Stimulated activated memory B cell treated with anti-CD40 and anti-IgM and Interleukin-4, amounts not matched to agents 10 μg/mL and 1 μg/mL and 100 μg/mL, for 72 hours (primary cell): ENCODE measurements at places on chromosomes 12 and 14.

DNA sequence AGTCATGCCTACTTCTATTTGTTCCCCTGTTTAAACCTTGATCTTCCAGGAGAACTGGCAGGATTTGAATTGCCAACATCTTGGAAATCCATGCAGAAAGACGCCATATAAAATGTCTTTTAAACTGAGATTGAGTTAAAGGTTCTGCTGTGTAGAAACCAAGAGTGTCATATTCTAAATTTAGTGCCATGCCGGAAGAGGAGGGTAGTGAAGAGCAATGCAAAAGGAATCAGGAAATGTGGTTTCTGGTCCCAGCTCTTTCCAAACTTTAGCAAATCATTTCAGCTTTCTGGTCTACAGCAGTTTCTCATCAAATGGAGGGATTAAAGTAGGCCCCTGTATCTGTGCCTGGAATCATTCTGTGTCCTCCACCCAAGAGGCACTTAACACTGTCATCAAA lies 85.7 kb downstream of the BTG1 start:
- no peaks in the 10 kb centered on the region for H3K27me3 ChIP-seq
- H3K4me1 ChIP-seq = peaks cover 47% of the 10 kb centered on the region
- H3K27ac ChIP-seq = no peak overlapping the region
- H3K4me3 ChIP-seq = no peak overlapping the region

DNA sequence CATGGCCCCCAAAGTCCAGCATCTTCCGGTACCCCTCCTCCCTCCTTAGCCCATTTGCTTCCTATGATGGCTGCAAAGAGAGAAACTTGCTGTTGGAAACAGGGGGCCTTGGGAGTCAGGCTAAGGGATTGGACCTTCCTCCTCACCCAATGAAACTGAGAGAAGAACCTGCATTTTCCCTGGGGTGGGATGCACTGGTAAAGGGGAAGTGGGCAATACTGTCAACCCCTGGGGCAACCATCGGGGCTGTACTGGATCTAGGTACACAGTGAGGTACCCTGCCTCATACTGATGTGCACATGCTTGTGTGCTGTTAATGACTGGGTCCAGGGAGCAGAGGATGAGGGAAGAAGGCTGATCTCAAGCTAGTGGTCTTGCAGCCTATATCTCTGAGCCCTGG lies 11.0 kb upstream of the JPH4 start:
- peaks cover 12% of the 10 kb centered on the region for H3K4me1 ChIP-seq
- no peak for ATAC-seq
- H3K36me3 ChIP-seq = no peaks in the 10 kb centered on the region
- no peak overlapping the region for H3K4me3 ChIP-seq
- H3K27me3 ChIP-seq = peaks cover 35% of the 10 kb centered on the region

- peaks cover 40% of the 10 kb centered on the region for H3K27me3 ChIP-seq
- ATAC-seq = no peak
- no peak overlapping the region for H3K4me3 ChIP-seq
- no peak overlapping the region for H3K27ac ChIP-seq
Measured at GRCh38 chr12:111066744-111067437, 146.5 kb upstream of the MYL2 start.

DNA sequence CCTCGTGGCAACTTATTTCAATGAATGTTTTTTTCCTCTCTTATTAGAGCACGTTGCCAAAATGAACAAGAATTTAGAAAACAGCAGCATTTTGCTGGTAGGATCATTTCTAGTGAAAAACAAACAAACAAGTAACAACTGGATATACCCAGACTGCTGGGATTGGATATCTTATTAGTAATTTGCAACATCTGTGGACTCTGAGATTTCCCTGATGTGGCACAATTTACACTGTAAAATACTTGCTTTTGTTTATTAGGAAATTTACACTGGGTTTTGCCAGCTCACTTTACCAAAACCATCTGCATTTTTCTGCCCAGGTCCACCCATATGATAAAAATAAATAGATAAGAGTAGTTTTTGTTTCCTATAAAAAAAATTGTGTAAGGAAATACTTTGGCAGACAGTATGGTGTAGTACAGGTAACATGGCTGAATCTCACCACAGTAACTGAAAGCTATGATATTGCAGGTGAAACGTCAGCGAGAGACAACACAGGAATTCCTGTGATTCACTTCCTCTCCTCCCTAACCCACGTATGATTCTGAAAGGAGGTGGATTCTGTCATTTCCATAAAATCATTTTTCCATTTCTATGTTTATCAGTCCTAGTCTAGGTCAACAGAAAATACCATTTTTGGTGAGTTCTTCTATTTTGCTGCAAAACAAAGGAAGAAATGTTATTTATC lies 176.2 kb upstream of the NOVA1 start:
- ATAC-seq = no peak
- H3K27me3 ChIP-seq = no peaks in the 10 kb centered on the region
- H3K4me3 ChIP-seq = no peak overlapping the region
- H3K27ac ChIP-seq = no peak overlapping the region

DNA sequence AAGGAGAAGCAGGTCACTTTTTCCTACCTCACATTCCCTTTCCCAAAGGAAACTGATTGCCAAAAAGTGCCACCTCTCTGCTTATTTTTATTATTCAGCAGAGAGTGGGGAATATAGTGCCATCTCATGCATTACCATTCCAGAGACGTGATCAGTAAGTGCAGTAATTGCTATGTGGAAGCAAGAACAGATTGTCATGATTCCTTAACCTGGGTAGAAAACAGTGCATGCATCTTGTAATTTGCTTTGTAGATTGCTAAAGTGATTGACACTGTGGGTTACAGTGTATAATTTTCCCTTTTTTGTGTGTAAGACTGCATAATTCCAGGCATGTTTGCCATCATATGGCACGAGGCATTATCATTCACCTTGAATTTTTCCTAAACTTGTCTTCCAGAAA lies 332.5 kb downstream of the DIO2 start:
- H3K27ac ChIP-seq = no peak overlapping the region
- H3K4me3 ChIP-seq = no peak overlapping the region
- no peak for ATAC-seq
- no peaks in the 10 kb centered on the region for H3K27me3 ChIP-seq

DNA sequence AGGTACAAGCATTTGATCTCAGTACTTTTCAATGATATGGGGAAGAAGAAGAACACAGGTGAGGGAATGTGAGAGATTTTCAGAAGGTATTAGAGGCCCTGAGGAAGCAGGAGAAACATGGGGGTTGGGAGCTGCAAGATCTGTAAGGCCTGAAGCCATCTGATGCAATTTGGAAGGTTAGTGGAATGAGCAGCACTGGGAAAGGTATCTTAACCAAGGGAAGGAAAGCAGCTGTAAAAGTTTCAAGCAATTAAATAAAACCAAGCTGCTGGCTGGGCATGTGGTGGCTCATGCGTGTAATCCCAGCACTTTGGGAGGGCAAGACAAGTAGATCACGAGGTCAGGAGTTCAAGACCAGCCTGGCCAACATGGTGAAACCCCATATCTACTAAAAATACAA lies 104.4 kb upstream of the PARP11 start:
- H3K27me3 ChIP-seq = peaks cover 9% of the 10 kb centered on the region
- no peak overlapping the region for H3K4me3 ChIP-seq
- peaks cover 6% of the 10 kb centered on the region for H3K36me3 ChIP-seq
- H3K27ac ChIP-seq = no peak overlapping the region

GRCh38 chr12:62813031-62813829 lies 121.7 kb downstream of the PPM1H start:
- H3K36me3 ChIP-seq = no peaks in the 10 kb centered on the region
- peaks cover 11% of the 10 kb centered on the region for H3K27me3 ChIP-seq
- peak overlapping the region; percentile 38 for H3K4me3 ChIP-seq
- ATAC-seq = no peak

- ATAC-seq = no peak
- no peaks in the 10 kb centered on the region for H3K4me1 ChIP-seq
- no peak overlapping the region for H3K27ac ChIP-seq
- no peaks in the 10 kb centered on the region for H3K36me3 ChIP-seq
Measured at GRCh38 chr14:85254711-85255110, 275.2 kb upstream of the FLRT2 start.

DNA sequence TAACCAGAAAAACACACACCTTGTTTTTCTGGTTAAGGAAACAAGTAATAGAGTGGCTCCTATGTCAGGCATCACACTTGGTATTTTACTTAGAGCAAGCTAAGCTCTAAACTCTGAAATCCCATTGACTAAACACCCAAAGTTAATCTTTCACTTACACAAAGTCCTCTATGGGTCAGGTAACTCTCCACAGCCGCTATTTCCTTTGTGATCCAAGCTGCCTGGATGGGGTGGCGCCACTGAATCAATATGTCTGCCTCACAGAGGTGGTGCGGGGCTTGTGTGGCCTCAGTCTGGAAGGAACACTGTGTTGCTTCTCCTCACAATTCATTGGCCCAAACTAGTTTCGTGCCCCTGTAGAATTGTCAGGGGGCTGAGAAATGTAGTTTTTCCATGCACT lies 160.0 kb upstream of the E2F7 start:
- no peak overlapping the region for H3K27ac ChIP-seq
- H3K36me3 ChIP-seq = no peaks in the 10 kb centered on the region
- no peaks in the 10 kb centered on the region for H3K27me3 ChIP-seq
- no peaks in the 10 kb centered on the region for H3K4me1 ChIP-seq

DNA sequence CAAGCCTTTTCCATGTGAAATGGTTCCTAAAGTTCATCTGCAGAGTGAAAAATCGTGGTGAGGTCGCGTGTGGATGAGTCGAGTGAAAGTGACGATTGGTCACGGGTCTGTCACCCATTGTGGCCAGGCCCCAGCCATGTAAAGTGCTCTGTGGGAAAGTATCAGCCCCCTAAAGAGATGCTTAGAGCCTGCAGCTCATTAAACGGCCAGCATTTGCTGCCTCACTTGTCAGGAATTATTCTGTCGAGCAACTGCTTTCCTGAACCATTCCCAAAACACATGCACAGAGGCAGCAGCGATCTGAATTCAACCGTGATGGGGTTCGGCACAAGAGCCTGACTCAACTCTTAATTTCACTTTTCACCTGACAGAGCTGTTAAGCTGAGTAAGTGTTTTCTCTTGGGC lies 16.0 kb downstream of the DBX2 start:
- no peak overlapping the region for H3K4me3 ChIP-seq
- no peaks in the 10 kb centered on the region for H3K36me3 ChIP-seq
- peaks cover 17% of the 10 kb centered on the region for H3K27me3 ChIP-seq
- H3K27ac ChIP-seq = no peak overlapping the region
- H3K4me1 ChIP-seq = no peaks in the 10 kb centered on the region

DNA sequence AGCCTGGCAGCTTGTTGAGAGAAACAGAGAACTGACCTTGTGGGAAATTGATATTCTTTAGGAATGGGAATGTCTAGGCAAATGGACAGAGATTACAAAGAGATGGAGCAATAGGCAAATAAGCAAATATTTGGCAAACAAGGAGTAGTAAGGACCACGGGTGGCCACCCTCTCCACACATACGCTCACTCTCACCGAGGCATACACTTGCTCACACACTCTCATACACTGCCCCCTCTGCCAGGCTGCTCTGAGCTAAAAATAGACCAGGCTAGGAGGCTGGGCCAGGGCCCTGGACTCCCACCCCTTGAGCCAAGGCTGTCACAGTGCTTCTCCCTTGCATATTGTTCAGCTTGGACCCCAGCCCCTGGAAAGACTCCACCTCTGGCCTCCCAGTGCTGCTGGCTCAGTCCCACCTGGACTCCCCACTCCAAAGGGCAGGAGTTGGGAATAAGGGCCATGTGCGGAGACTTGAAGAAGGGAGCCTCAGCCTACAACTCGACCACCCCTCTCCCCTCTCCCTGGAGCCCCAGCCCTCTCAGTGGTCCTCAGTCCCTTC lies 1.1 kb downstream of the PPP1R1A start:
- H3K4me1 ChIP-seq = peaks cover 8% of the 10 kb centered on the region
- H3K27ac ChIP-seq = no peak overlapping the region

GRCh38 chr12:45427042-45427441 lies 211.1 kb downstream of the ANO6 start:
- H3K4me1 ChIP-seq = no peaks in the 10 kb centered on the region
- no peak for ATAC-seq
- H3K27me3 ChIP-seq = no peaks in the 10 kb centered on the region
- peak overlapping the region; percentile 7 for H3K27ac ChIP-seq
- no peak overlapping the region for H3K4me3 ChIP-seq

GRCh38 chr12:452667-453210 lies 7.0 kb upstream of the B4GALNT3 start:
- no peak overlapping the region for H3K4me3 ChIP-seq
- no peaks in the 10 kb centered on the region for H3K4me1 ChIP-seq
- H3K27ac ChIP-seq = no peak overlapping the region

GRCh38 chr12:86550218-86551145 lies 294.3 kb upstream of the MGAT4C start:
- H3K4me3 ChIP-seq = no peak overlapping the region
- ATAC-seq = peak; percentile 39
- no peaks in the 10 kb centered on the region for H3K4me1 ChIP-seq

GRCh38 chr14:42884100-42884499 lies 1277.4 kb downstream of the LRFN5 start:
- no peaks in the 10 kb centered on the region for H3K36me3 ChIP-seq
- no peak overlapping the region for H3K4me3 ChIP-seq
- no peak overlapping the region for H3K27ac ChIP-seq

- no peaks in the 10 kb centered on the region for H3K36me3 ChIP-seq
- no peaks in the 10 kb centered on the region for H3K27me3 ChIP-seq
- H3K27ac ChIP-seq = no peak overlapping the region
- H3K4me1 ChIP-seq = no peaks in the 10 kb centered on the region
- no peak overlapping the region for H3K4me3 ChIP-seq
- no peak for ATAC-seq
Measured at GRCh38 chr14:58944343-58944967, 244.0 kb upstream of the DAAM1 start.

DNA sequence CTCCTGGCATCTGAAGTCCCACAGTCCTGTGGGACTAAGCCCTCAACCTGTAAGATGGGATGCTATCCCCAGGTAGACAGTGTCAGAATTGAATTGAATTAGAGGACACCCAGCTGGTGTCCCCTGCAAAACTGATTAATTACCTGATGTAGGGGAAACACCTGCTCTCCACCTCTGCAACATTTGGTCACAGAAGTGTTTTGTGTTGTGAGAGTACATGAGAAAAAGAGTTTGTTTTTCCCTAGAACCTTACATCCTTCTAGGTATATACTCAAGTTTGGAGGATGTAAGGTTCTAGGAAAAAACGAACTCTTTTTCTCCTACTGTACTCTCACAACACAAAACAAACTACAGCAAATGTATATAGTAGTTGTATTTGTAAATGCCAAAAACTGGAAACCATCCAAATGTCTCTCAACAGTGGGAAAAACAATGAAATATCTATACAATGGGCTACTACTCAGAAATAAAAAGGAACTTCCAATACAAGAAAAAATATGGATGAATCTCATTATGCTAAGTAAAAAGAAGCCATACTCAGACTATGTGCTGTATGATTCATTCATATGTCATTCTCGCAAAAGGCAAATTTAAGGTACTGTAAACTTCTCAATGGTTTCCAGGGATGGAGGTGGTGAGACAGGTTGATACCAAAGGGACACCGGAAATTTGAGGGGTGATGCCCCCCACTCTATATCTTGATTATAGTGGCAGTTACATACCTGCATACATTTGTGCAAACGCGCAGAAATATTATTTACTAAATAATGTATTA lies 160.7 kb downstream of the MED13L start:
- H3K4me3 ChIP-seq = no peak overlapping the region
- ATAC-seq = no peak
- H3K4me1 ChIP-seq = peaks cover 53% of the 10 kb centered on the region
- H3K27ac ChIP-seq = no peak overlapping the region
- no peaks in the 10 kb centered on the region for H3K27me3 ChIP-seq

GRCh38 chr12:30930238-30930637 lies 3.7 kb downstream of the TSPAN11 start:
- H3K27me3 ChIP-seq = peaks cover 55% of the 10 kb centered on the region
- H3K4me3 ChIP-seq = no peak overlapping the region
- no peaks in the 10 kb centered on the region for H3K4me1 ChIP-seq
- no peak for ATAC-seq
- H3K27ac ChIP-seq = no peak overlapping the region
